ENCODE measurements at places on chromosomes 1 and 21.
A peak's percentile ranks its signal among the peaks of the same experiment; 100 is the strongest.

DNA sequence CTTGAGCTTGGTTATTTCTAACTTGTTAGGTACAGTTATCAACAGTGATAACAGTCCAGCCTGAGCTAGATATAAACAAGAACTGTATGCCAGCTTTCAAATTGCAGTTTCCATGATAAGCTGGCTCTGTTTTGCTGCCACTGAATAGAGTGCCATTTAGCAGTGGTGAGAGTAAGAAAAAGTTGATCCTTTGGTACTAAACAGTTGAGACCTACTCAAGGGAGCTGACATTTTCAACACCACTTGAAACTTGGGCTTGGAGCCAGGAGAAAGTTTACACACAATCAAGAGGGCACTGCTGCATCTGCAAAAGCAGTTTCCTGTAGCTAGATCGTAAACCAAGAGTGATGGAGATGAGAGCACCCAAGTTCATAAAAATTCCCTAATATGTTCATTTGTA is 131.3 kb downstream of the RGS7 start:
- no peak for DNase-seq

DNA sequence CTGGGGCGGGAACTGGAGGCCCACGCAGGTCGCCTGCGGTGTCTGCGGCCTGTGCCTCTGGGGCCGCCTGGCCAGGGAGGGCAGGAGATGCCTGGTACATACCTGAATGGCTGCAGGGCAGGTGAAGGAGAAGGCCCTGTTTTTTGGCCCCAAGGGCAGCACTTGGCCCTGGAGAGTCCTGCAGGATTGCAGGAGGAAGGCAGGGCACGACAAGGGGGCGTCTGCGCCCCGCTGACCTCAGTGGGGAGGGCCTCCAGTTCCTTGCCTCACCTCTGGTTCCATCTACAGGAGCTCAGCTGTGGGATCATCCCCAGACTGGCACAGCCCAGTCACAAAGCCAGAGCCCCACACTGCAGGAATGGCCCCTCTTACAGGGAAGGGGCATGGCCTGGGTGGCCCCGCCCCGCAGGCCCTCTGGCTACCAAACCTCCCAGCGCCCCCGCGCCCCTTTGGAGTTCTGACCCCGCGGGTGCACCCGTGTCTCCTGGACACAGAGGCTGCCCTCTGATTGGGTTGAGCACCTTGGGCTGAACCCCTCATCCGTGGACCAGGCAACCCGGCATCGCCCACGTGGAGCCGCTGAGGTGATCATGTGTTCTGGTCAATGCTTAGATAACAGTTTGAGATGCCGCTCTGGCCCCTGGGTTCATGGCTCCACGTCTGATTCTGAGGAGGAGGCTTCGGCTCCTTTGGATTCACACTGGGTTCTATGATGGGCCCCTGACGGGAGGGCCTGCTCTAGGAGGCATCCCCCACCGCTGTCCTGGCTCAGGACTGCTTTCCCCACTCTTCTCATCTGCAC is 1.3 kb upstream of the PEX10 start:
- DNase-seq, result no peak

DNA sequence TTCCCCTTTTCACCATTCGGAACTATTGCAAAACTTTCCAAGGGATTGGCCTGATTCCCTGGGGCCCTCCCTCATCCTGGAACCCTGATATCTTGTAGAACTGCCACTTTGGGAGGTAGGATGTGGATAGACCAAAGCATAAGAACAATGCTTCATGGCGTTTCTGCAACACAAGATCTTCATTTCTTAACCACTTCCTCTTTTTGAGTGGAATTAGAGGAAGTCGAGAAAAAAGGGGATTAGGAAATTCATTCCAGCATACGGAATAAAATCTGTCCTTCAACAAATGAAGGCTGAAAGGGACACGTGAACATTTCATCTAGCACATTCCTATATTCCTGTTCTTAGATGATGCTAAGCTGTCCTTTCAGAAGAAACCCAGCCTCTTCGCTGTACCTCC is 149.3 kb downstream of the HUNK start:
- no peak for DNase-seq

DNA sequence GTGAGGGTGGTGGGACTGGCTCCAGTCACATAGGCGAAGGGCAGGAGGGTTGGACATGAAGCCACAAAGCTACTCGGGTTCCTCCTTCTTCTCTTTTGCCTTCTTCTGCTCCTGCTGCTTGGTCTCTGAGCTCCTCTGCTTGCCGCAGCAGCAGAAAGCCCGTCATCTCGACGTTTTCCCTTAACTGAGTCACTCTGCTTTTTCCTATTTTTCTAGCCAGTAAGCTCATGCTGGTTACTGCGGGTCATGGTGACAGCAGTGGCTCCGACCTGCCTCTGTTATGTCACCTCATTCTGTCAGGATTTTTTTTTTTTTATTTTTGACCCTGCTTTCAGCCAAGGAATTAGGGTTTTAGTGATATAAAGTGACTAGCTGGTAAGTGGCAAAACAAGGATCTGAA is 2.6 kb upstream of the FMOD start:
- no peak for DNase-seq

- peak; percentile 30 for DNase-seq
Measured at GRCh38 chr1:110150330-110151174, at the start of gene SLC6A17. SLC6A17 (plus strand) TSS chr1:110150494; CDS start chr1:110166930, 16,436 bp downstream.

GRCh38 chr1:1419813-1420653 is 1.0 kb downstream of the ANKRD65 start:
- DNase-seq, result no peak

DNA sequence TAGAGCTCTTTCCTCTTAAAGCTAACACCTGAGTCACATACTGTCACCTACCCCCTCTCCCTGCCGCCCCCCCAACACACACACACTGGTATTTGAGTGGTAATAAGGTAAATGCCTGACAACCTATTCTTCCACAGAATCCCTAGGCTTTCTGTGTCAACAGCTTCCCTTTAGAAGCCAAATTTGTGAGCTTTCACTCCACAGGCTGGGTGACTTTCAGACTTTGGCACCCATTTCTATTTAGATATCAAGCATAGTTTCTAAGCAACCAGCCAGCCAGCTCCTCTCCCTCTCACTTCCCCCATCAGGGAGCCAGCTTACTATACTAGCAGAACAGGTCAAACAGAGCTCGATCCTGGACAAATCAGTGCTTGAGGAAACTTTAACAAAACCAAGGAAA is 3.2 kb upstream of the C1orf74 start:
- no peak for DNase-seq

GRCh38 chr1:87284456-87285240 is 44.0 kb upstream of the LMO4 start:
- DNase-seq, result no peak

DNA sequence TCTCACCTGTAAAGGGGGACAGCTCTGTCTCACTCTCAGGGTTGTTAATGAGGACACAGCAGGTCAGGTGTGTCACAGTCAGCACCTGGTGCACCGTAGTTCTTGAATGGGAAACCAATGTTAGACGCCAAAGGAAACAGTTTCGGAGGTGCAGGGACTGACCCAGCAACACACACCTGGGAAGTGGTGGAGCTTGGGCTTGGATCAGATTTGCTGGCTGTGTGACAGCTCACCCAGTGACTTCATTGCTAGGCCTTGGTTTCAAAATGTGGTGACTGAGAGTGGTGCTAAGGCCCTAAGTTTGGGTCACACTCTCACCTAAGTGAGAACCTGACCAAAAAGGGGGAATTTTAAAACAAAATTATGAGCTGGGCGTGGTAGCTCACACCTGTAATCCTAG is 34.9 kb downstream of the ALPL start:
- no peak for DNase-seq

DNA sequence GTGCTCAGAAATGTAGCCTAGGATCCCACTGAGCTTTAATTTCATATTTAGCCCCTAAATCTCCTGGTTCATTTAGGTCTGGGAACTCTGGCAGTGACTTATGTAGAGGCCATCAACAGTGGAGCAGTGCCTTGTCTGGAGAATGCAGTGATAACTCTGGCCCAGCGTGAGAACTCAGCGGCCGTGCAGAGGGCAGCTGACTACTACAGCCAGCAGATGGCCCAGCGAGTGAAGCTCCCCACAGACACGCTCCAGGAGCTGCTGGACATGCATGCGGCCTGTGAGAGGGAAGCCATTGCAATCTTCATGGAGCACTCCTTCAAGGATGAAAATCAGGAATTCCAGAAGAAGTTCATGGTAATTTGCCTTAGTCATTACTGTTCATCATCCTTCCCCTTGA is 17.8 kb downstream of the GBP6 start:
- DNase-seq, result no peak

DNA sequence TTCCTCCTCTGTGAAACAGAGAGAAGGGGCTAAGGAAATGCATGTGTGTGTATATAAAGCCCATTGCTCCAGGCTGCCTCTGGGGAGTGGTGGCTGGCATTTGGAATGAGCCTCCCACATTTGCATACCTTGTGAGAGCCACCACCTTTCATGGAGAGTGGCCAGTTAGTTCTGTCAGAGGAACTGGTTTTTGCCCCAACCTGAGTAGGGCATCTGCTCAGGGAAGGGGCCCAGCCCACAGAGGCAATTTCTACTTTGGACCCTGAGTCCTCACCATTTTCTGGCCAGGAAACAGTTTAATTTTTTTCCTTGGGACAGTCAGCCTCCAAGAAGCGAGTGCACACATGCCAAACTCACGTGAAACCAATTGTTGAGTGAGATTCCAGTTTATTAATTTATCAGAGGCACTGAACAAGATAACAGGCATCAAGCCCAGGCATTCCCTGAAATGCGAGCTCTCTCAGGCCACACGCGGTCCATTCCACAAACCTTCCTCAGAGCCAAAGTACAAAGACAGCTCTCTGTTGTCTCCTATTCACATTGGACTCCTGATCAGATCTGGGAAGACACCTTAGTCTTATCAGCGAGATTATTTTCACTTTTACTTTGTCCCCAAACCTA is 1.0 kb upstream of the SLC6A9 start:
- no peak for DNase-seq

DNA sequence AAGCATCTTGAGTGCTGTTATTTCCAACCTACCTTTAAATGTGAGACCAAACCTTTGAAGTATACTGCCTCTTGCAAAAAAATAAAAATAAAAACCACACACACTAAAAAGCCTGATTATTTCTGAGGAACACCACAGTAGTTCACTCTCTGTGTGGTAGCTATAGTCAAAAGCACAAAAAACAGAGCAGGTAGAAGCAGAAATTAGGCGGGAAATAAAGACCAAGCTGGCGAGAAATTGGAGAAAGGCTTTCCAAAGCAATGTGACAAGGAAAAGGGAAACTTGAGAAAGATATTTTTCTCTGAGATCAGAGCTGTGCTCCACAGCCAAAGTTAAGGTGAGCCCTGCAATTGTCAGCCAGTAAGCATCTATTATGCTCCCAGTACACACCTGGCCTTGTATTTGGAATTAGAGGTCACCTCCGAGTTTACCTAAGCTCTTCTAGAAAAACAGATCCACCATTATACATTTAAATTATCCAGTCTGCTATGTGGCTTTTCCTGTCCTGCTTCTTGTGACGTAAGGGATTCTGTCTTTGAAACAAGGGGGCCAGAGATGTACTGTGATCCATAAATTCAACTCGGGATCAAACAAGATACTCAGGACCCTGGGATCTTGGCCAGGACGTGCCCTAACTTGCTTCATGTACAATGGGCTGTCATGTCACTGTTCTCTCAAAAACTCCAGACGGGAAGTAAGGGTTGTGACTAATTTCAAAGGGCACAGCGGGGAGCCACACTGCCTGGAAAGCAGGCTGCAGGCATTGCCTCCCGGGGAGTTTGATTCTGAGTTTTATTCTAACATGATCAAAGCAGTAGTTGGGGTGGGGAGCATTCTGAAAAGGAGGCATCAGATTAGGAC is 39.8 kb upstream of the RAB4A start:
- DNase-seq, result no peak

DNA sequence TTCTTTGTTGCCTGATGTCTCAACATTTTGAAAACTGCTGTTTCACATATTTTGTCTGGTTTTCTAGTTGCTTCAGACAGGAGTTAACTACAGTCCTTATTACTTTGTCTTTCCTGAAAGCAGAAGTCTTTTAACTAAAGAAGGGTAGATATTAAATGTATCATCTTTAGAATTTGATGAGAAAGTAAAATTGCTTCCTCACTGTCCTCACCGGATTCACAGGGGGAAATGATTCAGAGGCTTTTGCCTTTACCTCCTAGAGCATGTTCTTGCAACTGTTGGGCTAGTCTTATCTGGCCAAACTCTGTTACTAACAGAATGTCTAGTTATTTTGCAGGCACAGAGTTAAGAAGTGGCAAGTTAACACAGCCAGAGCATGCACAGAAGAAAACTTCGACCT is 107.2 kb upstream of the VAV3 start:
- DNase-seq, result no peak

DNA sequence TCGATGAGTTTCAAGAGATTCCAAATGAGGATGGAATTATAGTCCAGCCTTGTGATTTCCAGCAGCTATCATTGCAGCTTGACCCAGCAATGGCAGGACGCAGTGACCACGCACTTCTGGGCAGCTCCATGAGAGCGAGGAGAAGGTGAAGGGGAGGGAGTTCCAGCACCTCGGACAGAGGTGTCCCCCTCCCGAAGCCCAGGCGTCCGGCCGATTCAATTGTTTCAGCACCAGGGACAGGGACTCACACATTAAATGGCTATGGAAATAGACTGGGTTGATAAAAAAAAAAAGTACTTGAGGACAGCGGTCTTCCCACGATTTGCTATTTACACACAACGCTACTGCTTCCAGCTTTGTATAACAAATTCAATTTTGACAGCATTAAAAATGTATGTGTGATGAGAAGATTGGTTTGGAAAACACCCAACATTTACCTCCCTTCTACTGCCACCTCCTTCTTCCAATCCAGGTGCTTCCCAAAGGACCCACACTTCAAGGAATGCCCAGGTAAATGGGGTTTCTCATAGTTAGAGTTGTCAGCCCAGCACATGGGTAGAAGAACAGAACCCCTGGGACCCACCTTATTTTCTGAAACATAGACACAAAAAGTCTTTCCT is 71.8 kb downstream of the DISP3 start:
- peak; percentile 29 for DNase-seq

DNA sequence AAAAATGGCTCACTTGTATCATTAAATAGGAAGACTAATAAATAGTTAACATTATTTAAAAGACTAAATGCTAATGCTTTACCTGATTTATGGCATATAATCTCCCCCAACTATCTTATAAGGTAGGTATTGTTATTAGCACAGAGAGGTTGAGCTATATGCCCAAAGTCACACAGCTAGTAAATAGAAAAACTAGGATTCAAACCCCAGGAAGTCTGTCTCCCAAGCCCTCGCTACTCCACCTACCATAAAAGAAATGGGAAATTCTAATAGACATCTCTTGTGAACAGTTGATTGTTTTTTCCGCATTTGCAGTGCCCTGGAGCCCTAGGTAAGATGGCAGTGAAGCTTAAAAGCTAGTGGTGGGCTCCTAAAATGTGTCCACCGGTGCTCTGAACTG is 65.2 kb upstream of the SOD1 start:
- no peak for DNase-seq

DNA sequence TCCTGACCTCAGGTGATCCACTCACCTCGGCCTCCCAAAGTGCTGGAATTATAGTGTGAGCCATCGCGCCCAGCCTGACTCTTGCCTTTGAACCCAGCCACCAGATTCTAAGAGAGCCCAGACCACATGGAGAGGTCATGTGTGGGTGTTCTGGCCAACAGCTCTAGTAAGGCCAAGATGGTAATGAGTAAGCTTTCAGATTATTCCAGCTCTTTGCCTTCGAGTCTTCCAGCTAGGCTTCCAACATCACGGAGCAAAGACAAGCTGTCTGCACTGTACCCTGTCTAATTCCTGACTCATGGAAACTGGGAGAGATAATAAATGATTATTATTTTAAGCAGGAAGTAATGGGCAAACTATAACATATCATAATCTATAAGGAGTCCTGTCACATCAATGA is 14.8 kb upstream of the ZFP69B start:
- no peak for DNase-seq
